Stimulated activated CD4-positive, alpha-beta T cell treated with anti-CD3 and anti-CD28 coated beads, TNF-alpha, amount 100 ng/mL, for 24 hours (primary cell): ENCODE measurements at places on chromosomes 13 and 19.

DNA sequence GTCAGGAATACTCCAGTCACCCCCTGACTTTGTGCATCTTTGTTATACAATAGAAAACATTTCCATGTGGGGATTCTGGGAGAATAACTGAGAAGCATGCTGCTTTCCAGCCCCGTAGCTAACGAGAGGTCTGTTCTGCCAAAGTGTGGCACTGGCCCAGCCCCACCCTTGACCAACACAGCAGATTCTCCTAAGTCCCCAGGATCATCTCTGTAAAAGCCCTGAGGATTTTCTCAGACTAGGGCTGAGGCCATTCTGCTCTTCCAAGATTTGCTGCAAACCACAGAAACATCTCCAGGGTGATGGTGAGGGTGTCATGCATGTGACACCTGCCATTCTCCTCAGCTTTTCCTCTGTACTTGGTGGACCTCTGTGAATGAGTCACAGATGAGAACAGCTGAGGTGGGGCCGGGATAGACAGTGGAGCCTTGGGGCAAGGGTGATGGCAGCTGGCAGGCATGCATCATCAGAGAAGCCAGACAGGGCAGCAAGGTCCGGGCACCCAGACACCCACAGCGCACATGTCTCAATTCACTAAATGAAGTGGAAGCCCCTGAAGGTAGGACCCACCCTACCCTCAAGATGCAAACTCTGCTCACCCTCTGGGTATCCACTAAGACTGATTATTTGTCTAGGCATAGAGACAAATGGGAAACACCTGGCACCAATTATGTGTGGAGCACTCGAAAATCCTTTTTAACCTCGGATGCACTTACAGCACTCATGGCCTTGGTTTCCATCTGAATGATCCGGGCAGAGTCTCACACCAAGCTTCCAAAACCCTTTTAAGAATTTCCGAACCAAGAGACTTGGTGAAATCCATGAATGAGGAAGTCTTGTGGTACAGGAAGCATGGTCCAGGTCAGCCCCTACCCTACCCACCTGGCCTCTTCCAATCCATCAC, 20.1 kb upstream of the DOCK9 start:
- DNase-seq = no peak

DNA sequence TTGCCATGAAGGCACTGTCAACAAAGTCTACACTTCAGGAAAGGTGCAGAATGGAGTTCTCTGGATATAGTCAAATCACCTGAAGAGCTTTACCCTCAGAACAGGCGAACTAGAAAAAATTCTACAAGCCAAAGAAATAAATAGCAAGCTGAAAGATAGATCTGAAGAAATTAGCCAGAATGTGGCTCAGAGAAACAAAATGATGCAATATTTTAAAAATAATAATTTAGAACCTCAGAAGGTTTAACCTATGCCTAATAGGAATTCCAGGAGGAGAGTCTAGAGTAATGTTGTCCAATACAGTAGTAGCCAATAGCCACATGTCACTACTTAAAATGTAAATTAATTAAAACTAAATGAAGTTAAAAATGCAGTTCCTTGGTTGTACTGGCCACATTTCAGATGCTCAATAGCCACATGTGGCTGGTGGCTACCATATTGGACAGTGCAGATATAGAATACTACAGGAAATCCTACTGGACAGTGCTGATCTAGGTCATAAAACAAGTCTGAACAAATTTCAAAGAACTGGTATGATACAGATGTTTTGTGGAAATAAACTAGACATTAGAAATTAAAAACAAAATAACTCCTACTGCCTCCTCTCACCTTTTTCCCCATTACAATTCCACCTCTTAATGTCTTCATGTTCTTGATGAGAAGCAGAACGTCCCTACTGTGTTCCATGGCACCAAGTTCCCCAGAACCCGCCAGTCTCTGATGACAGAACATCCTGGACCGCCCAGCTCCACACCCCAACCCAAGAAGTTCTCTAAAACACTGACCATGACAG, 679 bp upstream of the CDADC1 start:
- no peak for DNase-seq

- DNase-seq = peak; percentile 20
These were observed 34.0 kb downstream of the GARRE1 start for GRCh38 chr19:34288381-34288780.

- DNase-seq = no peak
These were observed 377.0 kb downstream of the OLFM4 start for GRCh38 chr13:53405616-53406015.

DNA sequence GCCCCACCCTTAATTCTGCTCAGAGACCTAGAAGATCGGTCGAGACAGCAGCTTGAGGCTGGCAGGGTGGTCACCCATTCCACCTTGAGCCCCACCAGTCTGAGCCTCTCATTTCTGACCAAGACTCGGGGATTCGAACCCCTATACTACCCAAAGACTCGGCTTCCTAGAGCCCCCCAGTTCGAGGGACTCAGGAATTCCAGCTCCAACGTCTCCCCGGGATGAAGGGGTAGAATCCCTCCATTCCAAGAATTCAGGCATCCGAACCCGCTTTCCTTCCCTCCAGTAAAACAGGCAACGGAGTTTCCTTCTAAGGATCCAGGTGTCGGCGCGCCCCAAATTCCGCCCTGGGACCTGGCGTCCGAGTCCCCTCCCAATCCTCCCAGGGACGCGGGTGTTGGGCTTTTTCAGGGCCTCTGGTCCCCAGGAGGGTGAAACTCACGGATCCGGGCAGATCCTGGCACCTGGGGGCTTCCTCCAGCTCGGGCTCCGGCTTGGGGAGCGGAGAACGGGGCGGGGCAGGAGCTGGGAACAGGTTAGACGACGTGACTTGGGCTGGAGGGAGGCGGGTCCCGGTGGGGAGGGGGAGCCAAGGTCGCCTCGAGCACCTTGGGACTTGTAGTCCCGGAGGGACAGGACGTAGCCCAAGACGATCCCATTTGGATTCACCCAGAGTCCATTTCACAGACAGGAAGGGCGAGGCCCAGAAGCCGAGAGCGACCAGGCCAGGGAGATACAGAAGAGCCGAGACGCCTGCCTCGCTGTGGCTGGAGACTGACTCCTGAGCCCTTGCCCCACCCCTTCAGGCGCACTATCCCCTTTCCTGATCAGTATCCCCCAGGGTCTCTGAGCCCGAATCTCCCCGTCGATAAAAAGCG, at the start of gene PPP1R13L:
Gene PPP1R13L, minus strand, starts transcription at position 513 of the 878 bp plus-strand sequence. CDS start 6,751 bp downstream, outside the sequence.
- no peak for DNase-seq
